ENCODE measurements at places on chromosomes 1 and 21.

GRCh38 chr1:156659661-156659987 lies 17.6 kb downstream of the NES start:
- DNase-seq, result no peak

GRCh38 chr1:204080163-204080903 lies 7.4 kb downstream of the SOX13 start:
- DNase-seq, result no peak

- no peak for DNase-seq
Observed at GRCh38 chr1:31760471-31761470, 3.4 kb downstream of the ADGRB2 start.

GRCh38 chr1:42282867-42283583 lies 52.0 kb downstream of the FOXJ3 start:
- DNase-seq, result no peak

GRCh38 chr1:8348777-8349472 lies 31.0 kb downstream of the SLC45A1 start:
- DNase-seq, result no peak

DNA sequence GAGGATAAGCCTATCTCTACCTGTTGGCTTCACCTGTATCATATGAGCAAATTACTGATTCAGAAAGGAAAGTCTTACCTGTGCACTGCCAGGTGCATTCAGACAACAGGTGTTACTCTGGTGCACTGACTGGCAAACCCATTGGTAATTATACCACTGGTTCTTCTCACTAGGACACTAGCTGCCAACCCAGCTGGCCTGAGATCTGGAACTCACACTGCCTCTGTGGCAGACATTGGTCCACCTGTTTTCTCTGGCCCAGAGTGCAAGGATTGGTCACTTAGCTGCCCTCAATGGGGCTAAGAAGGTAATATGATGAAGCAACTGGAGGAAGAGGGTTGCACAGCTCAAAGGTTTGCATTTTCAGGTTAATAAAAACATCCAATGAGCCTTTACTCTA lies 140.2 kb upstream of the DNAH14 start:
- DNase-seq, result no peak

GRCh38 chr1:9230869-9231533 lies 3.6 kb upstream of the H6PD start:
- no peak for DNase-seq

DNA sequence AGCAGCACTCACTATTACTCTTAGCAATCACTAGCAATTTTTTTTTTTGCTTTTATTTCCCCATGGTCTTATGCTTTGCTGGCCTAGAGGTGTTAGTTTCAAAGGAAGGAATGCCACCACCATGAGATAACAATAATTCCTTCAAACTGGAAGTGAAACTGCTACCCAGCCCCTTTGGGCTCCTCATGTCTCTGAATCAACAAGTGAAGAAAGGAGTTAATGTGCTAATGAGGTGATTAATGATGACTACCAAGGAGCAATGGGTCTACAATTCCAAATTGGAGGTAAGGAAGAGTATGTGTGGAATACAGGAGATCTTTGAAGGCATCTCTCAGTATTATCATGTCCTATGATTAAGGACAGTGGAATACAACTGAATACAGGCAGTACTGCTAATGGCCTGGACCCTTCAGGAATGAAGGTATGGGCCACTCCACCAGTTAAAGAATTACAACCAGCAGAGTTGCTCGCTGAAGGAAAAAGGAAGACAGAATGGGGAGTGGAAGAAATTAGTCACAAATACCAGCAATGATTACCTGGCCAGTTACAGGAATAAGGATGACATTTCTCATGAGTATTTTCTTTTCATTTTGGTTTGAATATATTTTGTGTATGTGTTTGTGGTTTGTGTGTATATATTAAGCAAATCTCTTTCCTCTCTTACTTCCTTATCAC lies 652.9 kb downstream of the ADGRL2 start:
- DNase-seq, result no peak

GRCh38 chr1:44485229-44485933 lies 80.3 kb downstream of the RNF220 start:
- DNase-seq, result peak; percentile 81

DNA sequence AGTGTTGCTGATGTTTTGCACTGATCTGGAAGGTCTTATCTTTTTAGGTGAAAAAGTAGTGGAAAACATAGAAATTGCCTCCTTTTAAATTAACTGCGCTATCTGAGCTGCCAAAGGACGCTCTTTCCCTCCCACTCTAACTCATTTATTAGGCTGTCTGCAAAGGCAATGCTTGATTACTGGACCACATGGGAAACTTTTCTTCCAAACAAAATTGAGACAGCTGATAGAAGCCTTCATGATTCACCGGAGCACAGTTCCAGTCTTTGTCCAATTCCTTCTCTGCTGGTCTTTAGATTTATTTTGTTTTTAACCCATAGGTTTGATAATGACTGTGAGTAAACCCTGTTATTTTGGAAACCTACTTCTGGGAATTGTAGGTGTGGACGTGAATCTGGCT lies 93.0 kb upstream of the RAVER2 start:
- no peak for DNase-seq
